Coronary artery (tissue), 2 donors: ENCODE measurements at places on chromosomes 1 and 21.

DNA sequence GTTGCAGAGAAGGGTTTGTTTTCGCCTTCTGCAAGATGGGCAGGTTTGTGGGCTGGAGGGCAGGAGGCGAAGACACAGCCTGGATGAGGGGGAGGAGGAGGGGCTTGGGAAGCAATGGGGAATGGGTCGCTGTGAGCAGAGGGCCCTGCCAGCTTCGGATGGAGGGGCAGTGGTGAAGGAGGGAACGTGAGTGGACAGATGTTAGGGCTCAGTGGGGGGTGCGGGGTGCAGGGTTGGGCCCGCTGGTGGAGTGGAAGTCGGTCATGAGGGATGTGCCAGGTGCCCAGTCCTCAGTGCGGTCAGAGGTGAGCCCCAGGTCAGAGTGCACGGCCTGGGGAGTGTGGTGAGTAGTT lies 55.5 kb upstream of the ABCG1 start:
- no peak for DNase-seq

DNA sequence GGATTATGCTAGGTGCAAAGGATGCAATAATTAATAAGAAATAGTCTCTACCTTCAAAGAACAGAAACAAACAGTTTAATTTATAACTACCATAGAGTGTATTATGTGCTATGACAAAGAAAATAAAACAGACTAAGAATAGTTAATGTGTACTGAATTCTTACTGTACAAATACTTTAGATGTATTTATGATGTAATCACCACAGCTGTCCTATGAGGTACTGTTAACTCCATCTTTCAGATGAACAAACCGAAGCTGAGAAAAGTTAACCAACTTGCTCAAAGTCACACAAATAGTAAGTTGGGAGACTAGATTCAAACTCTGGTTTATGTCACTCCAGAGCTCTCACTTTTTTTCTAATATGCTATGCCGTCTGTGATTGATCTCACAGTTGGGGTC lies 77.0 kb upstream of the FGGY start:
- no peak for DNase-seq

GRCh38 chr21:38351961-38352521 lies 95.2 kb downstream of the KCNJ15 start:
- DNase-seq, result no peak

DNA sequence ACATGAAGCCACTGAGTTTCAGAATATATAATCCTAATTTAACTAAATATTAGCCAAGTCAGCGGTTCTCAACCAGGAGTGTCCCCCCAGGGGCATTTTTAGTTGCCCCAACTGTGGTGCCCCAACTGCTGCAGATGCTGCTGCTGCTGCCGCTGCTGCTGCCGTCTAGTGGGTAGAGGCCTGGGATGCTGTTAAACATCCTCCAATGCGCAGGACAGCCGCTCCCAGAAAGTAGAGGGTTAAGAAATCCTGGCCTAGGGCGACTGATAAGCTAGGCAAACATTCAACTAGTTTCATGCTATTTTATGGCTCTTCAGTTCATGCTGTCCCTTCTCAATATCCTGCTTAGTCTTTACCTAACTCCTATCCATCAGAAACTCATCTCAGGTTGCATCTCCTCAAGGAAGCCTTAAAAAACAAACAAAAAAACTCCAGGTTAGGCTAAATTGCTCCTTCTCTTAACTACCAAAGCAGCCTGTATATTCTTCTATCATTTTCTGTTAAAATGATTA lies 9.9 kb upstream of the DCAF6 start:
- DNase-seq, result no peak

DNA sequence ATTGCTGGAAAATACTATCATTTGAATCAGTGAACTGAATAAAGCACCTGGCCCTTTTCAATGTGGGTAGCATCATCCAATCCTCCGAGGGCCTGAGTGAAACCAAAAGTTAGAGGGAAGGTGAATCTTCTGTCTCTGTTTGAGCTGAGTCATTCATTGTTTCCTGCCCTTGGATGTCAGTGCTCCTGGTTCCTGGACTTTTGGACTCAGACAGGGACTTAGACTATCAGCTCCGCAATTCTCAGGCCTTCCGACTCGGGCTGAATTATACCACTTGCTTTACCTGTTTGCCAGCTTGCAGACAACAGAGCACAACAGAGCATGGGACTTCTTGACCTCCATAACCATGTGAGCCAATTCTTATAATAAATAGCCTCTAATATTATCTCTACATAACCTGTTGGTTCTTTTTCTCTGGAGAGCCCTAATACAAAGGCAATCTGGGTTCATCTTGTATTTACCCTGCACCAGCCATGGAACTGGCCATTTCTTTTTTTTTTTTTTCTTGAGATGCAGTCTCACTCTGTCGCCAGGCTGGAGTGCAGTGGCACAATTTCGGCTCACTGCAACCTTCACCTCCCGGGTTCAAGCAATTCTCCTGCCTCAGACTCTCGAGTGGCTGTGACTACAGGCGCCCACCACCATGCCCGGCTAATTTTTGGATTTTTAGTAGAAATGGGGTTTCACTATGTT lies 19.2 kb upstream of the VASH2 start:
- DNase-seq, result no peak

GRCh38 chr21:26366781-26367180 lies 196.2 kb upstream of the APP start:
- DNase-seq, result no peak

GRCh38 chr1:30514945-30515344 lies 208.4 kb downstream of the MATN1 start:
- DNase-seq, result peak; percentile 61

- no peak for DNase-seq
Observed at GRCh38 chr1:26053718-26054560, 8.0 kb upstream of the SLC30A2 start.

- DNase-seq, result no peak
Observed at GRCh38 chr21:46268371-46268770, 17.0 kb downstream of the MCM3AP start.

DNA sequence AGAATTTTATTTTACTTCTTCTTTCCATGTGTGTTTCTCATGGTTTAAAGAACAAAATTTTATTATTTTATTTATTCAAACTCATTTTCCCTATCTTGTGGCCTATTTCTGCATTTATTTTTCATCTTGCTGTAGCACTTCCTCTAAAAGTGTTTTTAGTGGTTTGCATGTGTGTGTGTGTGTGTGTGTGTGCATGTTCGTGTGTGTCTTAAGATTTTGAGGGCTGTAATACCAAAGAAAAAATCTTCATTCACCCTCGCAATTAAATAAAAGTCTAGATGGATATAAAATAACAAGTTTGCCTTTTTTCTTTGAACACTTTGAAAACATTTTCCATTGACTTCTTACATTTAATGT lies 24.6 kb upstream of the FCRL3 start:
- DNase-seq, result no peak

GRCh38 chr21:25324666-25325065 lies 282.6 kb downstream of the MRPL39 start:
- DNase-seq, result no peak

DNA sequence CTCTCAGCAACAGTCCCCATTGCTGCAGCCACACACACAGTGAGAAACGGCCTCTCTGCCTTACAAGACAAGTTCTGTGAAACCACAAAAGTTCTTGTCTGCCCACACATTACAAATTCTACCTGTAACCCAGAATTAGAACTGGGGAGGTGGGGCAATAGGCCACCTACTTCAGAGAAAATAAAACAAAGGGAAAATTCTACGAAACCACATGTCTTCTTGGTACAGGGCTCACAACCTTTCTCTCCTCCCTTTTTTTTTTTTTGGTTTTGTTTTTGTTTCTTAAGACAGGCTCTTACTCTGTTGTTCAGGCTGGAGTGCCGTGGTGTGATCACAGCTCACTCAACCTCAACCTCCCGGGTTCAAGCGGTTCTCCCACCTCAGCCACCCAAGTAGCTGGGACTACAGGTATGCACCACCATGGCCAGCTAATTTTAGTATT lies 30.2 kb downstream of the LPAR3 start:
- no peak for DNase-seq

DNA sequence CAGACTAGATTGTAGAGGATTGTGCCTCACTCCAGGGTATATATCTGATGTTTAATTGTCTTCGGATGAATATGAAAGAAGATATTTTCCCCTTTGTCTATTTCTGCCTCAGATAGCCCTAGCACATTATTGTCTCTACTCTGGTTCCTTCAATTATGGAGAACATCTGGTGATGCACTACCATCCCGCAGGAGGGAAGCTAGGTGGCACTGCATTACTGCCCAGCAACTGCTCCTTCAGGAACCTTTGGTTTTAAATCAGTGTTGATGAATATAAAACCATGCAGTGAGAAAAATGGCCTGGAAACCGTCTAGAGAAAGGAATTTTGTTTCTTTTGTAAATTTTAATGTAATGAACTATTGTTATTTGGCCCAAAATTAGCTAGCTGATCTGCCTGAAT lies 68.5 kb downstream of the GPR88 start:
- DNase-seq, result no peak

DNA sequence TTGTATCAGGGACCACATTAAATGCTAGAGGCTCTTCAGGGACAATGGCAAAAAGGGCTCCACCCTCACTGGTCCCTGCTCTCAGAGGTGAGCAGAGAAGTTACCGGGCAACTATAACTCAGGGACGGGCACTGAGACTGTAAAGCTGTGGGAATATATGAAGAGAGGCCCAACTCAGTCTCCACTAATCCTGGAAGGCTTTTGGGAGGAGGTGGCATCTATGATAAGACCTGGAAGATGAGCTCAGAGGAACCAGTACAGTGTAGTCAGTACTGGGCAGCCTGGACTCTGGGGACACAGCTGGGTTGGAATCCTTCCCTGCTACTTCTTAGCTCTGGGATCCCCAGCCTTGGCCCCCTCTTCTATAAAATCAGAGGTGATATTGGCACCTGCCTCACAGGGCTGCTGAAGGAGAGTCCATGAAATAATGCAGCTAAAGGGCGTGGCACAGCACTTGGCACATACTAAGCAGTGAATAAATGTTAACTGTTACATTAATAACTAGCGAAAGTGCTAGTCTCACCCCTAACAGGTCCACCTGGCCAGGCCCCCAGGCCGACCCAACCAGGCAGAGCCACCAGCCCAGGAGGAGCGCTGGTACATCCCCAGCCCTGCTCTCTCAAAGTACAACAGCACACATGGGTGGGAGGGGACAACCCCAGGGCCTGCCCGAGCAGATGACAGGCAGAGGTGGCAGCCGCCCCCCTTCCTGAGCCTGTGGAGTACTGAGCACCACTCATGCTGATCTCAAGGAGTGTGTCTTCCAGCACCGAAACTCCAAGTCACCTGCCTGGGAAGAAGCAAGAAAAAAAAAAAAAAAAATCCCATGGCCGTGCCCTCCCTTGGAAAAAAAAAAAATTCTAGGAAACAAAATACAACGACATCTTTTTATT lies 62.7 kb downstream of the CASZ1 start:
- DNase-seq, result no peak

GRCh38 chr1:211938561-211938997 lies 96.8 kb downstream of the INTS7 start:
- no peak for DNase-seq

GRCh38 chr21:38646213-38646837 lies 148.0 kb upstream of the ERG start:
- DNase-seq, result no peak

DNA sequence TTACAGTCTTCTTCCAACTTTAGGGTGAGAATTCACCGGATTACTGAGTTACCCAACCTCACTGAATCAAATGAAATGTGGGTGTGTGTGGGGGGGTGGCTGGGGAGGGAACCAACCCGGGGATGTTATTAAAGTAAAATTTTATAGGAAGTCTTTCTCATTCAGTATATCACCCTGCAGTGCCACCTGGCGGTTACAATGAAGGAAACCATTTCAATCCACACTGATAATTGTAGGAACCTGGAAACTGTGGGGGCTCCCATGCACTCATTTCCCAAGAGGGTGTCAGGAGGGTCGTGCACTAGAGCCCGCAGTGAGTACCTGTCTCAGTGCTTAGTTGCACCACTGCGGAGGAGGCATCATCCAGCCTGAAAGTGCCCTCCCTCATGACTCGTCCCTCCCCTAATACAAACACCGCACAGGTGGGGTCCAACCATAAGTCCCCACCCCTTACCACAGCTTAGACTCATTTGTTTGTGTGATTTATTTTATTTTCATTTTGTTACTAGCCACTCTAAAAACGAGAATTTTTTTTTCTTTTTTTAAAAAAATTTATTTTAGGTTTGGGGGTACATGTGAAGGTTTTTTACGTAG lies 29.1 kb upstream of the IGSF5 start:
- no peak for DNase-seq

- DNase-seq, result no peak
Observed at GRCh38 chr1:206953126-206953525, 6.9 kb upstream of the PIGR start.

- peak; percentile 35 for DNase-seq
Observed at GRCh38 chr1:7372477-7373120, 398.5 kb upstream of the VAMP3 start.

DNA sequence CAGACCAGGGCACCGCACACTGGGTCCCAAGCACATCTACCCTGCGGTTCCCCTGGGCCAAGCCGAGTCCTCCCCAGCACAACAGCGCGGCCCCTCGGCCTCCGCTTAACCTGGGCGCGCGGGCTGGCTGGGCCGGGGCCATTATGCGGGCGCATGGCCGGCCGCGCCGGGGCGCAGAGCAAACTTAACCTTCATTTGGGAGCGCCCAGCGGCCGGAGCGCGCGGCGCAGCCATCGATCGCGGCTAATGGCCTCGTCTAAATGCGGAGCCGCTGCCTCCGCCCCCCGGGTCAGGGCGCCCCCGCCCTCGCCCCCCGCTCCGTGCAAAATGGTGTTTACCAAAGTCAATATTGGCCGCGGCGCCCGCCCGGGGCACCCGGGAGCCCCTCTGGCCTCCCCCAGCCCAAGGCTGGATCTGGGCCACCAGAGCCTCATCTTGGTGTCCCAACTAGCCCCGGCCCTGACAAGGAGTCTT lies 272.1 kb downstream of the TRABD2B start:
- no peak for DNase-seq

- DNase-seq, result no peak
Observed at GRCh38 chr1:115828101-115829022, 12.6 kb downstream of the NHLH2 start.

GRCh38 chr1:229856009-229856650 lies 210.9 kb upstream of the GALNT2 start:
- no peak for DNase-seq

DNA sequence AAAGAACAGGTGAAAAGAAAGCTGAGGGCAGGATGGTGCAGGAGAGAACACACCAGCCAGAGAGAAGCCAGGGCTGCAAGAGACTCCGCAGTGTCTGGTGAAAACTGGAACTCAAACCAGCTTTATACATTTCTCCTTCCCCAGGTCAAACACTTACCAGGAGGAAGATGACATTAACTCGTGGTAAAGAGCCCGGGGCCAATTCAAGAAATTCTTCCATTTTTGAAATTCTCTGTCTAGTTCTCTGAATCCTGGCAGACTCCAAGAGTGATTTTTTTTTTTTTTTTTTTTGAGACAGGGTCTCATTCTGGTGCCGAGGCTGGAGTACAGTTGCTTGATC lies 25.8 kb upstream of the SIPA1L2 start:
- no peak for DNase-seq

GRCh38 chr21:22128671-22129070 lies 1130.5 kb downstream of the NCAM2 start:
- no peak for DNase-seq

DNA sequence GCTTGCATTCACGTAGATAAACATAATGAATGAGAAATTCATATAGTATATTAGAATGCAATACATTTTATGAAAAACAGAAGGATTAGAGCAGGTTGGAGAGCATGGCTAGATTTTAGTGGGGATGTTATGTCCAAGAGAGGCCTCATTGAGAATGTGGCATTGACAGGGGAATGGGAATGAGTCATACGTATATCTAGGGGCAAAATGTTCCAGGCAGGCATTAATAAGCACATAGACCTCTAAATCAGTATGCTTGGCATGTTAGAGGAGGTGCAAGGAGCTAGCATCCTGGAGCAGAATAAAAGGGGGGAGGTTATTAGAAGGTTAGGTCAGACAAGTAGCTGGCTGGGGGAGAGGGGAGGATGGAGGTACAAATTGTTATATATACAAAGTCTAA lies 93.0 kb downstream of the USH2A start:
- no peak for DNase-seq
